NCI-H69 (cell line): ENCODE measurements at places on chromosomes 6 and 20.

GRCh38 chr6:136526196-136526930 is 23.9 kb downstream of the MAP7 start:
- peak; percentile 94 for DNase-seq

- DNase-seq, result peak; percentile 56
Measured at GRCh38 chr6:79872986-79873385, 74.4 kb downstream of the ELOVL4 start.

DNA sequence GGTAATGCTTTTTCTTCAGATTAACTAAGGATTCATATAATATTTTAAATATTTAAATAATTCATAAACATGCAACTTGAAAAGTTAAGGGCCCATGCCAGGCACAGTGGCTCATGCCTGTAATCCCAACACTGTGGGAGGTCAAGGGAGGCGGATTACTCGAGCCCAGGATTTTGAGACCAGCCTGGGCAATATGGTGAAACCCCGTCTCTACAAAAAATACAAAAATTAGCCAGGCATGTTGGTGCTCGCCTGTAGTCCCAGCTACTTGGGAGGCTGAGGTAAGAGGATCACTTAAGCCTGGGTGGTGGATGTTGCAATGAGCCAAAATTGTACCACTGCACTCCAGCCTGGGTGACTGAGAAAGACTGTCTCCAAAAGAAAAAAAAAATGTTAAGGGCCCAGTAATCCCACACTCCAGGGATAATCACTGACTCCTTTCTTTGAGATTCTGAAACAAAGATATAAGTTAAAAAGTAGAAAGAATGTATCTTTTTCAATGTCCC is 7.9 kb upstream of the RIN2 start:
- DNase-seq, result no peak

- DNase-seq, result no peak
Measured at GRCh38 chr20:6678101-6678500, 89.4 kb upstream of the BMP2 start.

DNA sequence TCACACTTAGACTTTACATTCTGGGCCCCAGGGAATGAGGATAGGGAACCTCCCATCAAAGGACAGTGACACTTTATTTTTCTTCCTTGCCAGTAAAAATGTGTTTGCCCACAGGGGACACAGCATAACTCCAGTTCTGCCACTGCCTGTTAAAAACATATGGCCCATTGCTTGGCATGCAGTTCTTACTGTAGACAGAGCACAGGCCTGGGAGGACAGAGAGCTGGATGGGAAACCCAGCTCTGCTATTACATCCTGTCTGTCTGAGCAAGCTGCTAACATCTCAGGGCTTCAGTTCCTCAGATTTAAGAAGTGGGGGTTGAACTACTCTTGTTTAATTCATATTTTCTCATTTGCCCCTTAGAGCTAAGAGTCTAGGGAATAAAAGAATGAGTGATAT is 120.2 kb downstream of the AKAP7 start:
- peak; percentile 73 for DNase-seq

GRCh38 chr20:1844325-1845162 is 50.7 kb upstream of the SIRPA start:
- DNase-seq, result peak; percentile 68

DNA sequence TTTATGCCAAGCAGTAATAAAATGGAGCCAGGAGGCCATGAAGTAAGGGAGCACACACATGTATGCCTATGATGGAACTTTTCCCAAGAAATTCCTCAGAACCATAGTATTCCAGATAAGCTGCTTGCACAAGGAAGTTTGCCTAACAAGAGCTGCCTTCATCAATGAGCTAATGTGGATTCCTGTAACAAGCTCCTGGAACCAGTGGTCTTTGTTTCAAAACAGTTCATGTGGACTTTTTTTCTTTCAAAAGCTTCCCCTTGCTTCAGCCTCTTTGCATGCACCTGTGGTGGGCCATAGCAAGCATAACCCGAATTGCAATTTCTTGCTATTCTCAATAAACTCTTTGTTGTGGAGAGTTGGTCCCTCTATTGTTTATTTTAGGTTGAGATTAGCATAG is 359.6 kb downstream of the UTRN start:
- peak; percentile 62 for DNase-seq

- no peak for DNase-seq
Measured at GRCh38 chr20:15895560-15896084, 677.6 kb downstream of the KIF16B start.

DNA sequence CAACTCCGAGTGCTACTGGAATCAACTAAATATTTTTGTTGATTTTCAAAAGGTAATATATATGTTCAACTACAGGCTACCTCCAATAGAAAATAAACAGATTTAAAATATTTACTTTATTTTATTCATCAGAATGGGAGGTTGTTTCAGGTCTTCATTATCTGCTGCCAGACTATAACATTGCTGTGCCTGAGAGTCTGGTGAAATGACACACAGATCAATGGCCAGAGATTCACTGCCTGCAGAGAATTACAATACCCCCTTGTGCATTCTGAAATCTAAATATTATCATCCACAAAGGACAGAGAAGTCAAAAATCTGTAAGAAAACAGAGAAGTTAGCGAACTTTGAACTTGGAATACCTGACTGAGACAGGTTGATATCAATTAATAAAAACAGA is 667.8 kb upstream of the GJE1 start:
- peak; percentile 53 for DNase-seq

DNA sequence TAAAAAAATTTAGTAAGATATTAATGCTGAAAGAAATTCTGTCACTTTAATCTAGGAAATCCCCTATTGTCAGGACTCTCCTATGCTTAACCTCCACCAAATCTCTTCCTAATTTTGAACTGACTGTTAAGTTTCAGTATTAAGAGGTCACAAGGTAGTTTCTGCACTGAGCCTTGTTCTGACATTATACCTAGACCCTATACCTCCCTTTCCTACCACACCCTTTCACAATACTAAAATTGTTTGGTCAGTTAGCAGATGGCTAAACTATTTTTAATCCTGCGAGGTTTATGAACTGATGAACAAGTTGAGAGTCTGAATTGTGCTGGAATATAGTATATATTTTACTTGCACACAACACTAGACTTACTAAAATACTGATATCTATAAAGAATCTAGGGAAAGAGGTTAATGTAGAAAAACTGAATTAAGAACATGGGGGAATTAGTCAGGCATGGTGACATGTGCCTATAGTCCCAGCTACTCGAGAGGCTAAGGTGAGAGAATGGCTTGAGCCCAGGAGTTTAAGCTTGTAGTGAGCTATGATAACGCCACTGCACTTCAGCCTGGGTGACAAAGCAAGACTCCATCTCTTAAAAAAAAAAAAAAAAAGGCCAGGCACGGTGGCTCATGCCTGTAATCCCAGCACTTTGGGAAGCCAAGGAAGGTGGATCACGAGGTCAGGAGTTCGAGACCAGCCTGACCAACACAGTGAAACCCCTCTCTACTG is 51.5 kb downstream of the HBS1L start:
- no peak for DNase-seq

GRCh38 chr6:89952686-89953085 is 58.4 kb downstream of the GJA10 start:
- peak; percentile 59 for DNase-seq

DNA sequence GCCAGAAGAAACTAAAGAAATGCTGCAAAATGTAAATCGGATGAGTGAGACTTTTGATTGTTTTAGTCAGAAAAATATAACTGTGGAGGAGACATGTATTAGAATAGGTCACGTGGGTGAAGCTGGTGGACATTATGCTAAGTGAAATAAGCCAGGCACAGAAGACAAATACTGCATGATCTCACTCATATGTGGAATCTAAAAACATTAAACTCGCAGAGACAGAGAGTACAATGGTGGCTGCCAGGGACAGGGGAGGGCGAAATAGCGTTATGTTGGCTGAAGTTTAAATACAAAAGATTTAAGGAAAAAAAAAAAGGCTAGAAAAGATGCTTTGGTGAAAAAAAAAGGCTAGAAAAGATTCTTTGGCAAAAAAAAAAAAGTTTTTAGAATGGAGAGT is 63.5 kb upstream of the HDDC2 start:
- no peak for DNase-seq

GRCh38 chr6:79718509-79719247 is 87.5 kb downstream of the SH3BGRL2 start:
- DNase-seq, result no peak

DNA sequence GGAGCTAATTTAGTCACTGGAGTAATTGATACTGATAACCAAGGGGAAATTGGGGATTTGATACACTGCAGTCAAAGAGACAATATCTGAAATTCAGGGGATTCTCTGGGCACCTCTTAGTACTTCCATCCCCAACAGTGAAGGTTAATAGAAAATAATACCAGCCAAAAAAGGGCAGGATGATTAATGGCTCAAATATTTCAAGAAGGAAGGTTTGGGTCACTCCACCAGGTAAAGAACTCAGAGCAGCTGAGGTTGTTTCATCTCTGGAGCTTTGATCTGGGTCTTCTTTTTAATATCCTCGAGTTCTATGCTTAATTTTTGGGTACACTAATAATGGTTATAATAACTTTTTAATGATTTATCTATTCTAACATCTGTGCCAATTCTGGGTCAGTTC is 70.8 kb downstream of the CDKAL1 start:
- no peak for DNase-seq

- peak; percentile 87 for DNase-seq
Measured at GRCh38 chr6:20954315-20954714, 420.1 kb downstream of the CDKAL1 start.

DNA sequence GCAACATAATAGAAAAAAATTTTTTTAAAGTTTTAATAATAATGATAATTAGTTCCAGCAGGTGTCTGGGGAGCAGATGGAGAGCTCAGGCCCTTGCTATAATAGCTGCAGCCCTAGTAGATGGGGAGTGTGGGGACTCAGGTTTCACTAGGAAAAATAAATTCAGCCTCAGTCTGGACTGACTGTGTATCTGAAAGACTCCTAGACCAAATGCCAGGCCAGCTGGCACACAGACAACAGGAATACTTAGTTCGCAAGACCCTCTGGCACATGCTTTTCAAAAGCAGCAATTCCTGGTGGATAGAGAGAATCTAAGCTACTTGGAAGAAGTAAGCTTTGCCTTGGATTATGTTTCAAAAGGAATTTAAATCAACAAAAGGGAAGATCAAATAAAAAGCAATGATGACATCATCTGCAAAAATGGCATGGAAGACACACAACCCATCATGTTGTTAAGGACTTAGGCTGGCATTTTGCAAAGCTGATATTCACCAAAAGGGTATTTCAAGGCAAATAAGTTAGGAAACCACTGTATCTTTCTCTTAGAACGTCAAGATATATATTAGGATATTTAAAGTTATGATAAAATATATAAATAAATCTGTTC is 107.8 kb downstream of the RNGTT start:
- DNase-seq, result peak; percentile 96

- no peak for DNase-seq
Measured at GRCh38 chr20:57664924-57665588, 44.8 kb downstream of the PMEPA1 start.

- DNase-seq, result no peak
Measured at GRCh38 chr6:46116289-46116688, 13.5 kb upstream of the ENPP4 start.

DNA sequence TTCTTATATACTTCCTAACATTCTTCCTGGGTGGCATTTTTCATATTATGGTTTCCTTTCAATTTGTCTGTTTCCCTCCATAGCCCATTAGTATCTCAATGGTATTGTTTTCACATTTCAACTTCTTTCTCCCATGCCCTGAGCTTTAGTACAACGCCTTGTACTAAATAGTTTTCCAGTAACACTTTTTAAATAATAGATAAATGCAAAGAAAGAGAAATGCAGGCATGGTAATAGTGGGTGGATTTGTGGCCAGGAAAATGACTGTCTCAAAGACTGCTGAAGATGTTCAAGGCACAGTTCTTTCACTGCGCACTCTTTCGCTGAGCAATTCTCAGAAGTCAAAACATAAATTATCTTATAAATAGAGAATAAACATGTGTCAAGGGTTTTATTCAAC is 145.1 kb downstream of the LCA5 start:
- no peak for DNase-seq

GRCh38 chr6:159321267-159321666 is 152.1 kb downstream of the FNDC1 start:
- peak; percentile 6 for DNase-seq

- DNase-seq, result no peak
Measured at GRCh38 chr20:40606660-40607059, 82.4 kb downstream of the MAFB start.

GRCh38 chr6:105364243-105364642 is 38.6 kb downstream of the PREP start:
- no peak for DNase-seq

- no peak for DNase-seq
Measured at GRCh38 chr6:53934023-53934422, 139.2 kb downstream of the LRRC1 start.

GRCh38 chr20:50611128-50611810 is 80.1 kb downstream of the RIPOR3 start:
- DNase-seq, result no peak

GRCh38 chr6:44110005-44110676 is 17.1 kb downstream of the MRPL14 start:
- no peak for DNase-seq

DNA sequence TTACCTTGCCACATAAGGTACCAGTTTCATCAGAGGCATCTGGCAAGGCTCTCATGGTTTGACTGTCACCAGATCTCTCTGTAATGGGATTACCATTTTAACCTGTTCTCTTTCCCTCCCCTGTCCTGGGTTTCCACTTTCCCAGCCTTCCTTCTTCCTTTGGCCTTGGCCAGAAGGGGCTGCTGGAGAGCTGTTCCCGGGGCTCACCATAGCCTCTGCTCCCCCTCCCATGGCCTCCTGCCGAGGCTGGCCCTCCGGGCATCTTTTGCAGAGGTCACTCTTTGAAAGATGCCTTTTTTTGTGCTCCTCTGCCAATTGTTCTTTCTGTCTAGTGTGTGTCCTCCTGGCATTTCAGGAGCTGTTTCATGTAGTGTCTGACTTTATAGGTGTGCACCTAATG is 100.7 kb upstream of the SCP2D1 start:
- peak; percentile 77 for DNase-seq

GRCh38 chr6:81773887-81774286 is 21.4 kb upstream of the TENT5A start:
- no peak for DNase-seq

- no peak for DNase-seq
Measured at GRCh38 chr6:24847402-24847801, 48.7 kb upstream of the ARMH2 start.

DNA sequence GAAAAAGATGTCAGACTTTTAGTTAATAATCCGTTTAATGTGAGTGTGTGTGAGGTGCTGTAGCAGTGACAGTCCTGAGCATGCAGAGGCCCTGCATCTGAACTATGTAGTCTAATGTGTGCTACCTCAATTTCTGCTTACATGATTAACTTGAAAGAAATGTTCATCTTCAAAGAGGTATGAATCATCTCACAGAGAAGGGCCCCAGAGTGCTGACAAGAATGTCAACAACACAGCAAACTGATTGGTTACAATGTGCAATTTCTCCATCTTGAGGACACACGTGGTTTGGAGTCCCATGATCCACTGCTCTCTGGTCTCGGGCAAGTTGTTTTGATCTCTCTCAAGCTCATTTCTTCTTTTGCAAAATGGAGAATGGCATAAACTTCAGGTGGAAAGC is 61.7 kb upstream of the EMILIN3 start:
- no peak for DNase-seq

GRCh38 chr20:31708736-31709534 is 13.7 kb downstream of the BCL2L1 start:
- DNase-seq, result peak; percentile 99
